ENCODE measurements at places on chromosomes 2 and 18. TPM values are rescaled to one million over a fixed set of nuclear protein-coding genes. Genes with fewer than 3 reads are reported as not detected.

GRCh38 chr2:172283476-172283875, 143.9 kb upstream of the ITGA6 start:
- no peak for DNase-seq

DNA sequence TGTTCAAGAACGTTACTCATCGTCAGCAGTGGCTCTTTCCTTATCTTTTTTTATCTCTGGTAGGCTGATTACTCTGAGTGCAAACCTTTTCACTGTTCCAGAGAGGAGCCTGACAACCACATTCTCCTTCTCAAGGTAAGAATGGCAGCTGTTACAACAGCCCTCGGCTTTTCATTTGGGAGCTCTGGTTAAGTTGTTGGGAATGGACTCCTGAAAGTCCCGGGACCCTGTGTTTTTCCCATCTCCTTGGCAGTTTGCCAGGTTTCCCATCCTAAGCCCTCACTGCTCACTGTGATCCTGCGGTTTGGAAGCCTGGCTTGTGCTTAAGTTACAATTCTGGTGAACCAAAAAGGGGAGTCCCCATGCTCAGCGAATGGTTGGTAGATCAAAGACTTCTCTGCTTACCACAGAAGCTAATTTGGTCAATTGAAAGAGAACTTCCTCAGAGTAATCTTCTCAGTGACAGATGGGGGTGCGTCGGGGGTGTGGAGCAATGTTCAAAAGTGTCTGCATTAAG, 122.3 kb downstream of the LYPD6B start:
- DNase-seq: no peak

DNA sequence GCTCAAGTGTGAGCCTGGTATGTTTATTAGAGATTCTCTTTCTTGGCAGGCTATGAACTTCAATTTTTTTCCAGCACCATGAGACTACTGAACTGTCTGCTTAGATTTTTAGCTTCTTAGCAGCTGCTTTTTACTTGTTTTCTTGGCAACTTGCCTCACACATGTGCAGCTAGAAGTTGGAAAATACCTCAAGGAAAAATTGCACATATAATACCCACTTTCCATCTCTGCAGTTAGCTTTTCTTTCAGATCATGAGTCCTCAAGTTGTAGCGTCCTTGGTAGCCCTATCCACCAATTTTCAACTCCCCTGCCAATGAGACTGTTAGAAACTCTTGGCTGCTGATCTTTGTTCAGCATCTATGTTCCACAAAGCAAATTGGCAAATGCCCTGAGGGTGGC, 302.1 kb downstream of the HRH4 start:
- DNase-seq: no peak

DNA sequence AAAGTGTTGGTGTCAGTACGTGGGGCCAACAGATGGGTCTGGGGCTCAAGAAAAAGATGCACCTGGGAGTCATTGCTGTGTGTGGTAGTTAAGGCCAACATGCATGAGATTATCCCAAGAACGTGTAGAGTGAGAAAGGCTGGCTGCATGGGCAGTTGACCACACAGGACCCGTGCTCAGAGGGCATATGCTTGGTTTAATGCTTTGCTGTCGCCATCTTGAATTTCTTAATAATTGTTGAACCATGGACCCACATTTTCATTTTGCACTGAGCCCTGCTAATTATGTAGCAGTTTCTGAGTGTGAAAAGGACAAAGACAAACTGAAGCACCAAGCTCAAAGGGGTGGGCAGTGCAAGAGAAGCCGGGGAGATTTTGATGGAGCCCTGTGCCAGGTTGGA, 148.1 kb downstream of the CYP26B1 start:
- DNase-seq: no peak

DNA sequence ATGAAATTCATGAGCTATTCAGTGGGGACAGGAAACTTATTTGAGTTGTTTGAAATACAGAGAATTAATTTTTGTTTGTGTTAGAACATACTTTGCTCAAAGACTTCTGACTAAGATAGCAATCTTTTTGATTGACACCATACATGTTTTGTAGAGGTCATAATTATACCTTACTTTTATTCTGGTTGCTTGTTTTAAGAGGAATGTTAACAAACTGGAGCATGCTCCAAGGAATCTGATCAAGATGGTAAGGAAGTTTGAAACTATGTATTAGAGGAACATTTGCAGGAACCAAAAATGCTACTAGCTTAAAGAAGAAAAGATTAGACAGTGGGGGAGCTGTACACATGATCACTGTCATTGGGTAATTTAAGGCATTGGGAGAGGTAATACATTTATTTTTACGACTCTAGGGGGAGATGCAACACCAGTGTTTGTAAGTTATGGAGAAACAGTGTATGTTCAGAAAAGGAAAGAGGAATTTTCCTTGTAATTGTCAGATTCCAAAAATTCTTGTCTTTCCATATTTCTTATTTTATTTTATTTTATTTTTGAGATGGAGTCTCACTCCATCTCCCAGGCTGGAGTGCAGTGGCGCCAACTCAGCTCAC, 8.0 kb downstream of the AGFG1 start:
- DNase-seq: no peak

DNA sequence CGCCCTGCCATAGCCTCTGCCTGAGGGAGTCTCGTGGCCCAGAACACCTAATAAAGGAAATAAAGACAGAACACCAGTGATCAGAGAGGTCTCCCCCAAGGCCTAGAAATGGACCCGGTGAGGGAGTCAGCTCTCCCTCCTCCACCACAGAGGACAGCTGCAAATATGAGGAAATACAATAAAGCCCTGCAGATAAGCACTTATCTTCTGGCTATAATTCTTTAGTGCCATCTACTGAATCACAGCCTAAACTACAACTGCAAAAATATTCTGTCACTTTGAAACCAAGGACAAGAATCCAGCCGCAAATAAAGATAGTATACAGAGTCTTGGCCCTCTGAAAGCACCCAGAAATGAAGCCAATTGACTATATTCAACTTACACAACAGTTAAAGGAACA, 42.4 kb upstream of the TACR1 start:
- peak; percentile 25 for DNase-seq

- DNase-seq: no peak
Measured at GRCh38 chr2:126664234-126664633, 8.3 kb downstream of the GYPC start.

- DNase-seq: no peak
Measured at GRCh38 chr18:65752625-65753325, 2.0 kb downstream of the CDH7 start.

DNA sequence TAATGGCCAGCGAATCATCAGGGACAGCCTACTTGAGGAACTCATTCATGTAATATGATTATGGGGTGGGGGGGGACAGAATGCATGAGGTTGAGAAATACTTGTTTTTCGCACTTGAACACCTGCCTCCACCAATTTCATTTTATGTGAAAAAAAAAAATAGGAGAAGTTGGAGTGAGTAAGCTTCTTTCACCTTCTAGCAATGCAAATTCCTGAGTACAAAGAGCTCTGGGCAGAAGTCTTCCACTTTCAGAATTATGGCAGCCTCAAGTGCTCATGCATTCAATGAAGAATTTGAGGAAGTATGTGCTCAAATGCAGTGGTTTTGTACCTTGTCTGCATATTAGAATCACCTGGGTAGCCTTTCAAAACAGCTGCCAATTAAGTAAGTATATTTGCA, 40.1 kb upstream of the GPD2 start:
- no peak for DNase-seq

GRCh38 chr18:54392543-54393023, 34.9 kb downstream of the C18orf54 start:
- peak; percentile 70 for DNase-seq

- DNase-seq: no peak
Measured at GRCh38 chr2:23753291-23754010, 173.5 kb downstream of the ATAD2B start.

DNA sequence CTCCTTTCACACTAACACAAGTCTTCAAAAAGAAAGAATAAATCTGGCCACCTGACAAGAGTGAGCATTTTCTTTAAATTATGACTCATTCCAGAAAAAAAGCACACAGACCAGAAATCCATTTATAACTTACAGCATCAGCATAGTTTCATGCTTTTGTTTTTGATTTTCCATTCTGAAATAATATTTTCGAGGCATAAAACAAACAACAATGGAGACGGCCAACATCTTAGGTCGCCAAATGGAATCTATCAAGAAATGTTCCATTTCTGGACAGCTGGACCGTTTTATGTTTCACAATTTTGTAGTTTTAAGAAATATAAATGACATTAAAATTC, 165.4 kb upstream of the ZFP36L2 start:
- no peak for DNase-seq

DNA sequence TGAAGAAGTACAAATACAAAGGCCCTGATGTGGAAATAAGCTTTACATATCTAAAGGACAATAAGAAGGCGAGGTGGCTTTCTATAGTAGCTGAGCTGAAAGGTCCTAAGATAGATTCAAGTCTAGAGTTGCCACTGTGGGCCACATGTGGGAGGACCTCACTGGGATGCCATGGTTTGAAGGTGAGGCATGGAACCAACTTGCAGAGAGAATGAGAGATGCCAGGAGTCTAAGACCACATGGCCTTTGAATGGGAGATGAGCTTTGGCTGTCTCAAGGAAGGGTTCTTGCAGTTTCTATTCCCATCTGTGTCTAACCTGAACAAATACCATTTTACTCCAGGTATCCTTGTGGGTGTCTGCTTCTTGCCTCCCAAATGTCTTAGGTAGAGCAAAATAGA, 53.6 kb downstream of the HNMT start:
- DNase-seq: no peak

- DNase-seq: no peak
Measured at GRCh38 chr2:231615058-231615671, 22.5 kb downstream of the TEX44 start.

- DNase-seq: no peak
Measured at GRCh38 chr18:14100503-14101286, 31.5 kb downstream of the ZNF519 start.

DNA sequence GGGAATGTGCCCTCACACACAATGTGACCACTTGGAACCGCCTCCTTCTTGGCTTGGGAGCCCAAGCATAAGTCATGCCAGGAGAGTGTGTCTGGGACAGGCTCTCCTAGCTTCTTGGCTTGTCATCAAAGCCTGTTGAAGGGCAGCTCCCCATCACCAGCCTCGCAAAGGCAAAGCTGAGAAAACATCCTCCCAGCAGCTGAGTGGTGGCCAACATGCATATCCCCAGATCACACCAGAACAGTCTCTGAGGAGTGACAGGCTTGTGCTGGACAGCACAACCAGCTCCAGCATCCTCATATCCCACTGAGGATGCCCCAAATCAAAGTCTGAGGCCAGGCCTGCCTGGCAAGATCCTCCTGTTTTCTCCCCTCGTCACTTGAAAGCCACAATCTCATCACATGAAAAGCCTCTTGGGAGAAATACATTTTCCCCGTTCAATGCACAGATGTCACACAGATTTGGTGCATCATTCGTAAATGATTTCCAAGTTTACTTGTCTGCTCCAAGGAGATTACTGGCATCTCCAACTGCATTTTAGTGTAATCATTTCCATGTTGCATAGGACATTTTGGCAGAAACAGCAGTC, 269.3 kb downstream of the TTC32 start:
- no peak for DNase-seq

POMC gene
- total RNA-seq: 0.64 TPM

UGT1A5 gene
- total RNA-seq: 0.26 TPM

ITPRIPL1 gene
- total RNA-seq: 1.6 TPM

GPBAR1 gene
- total RNA-seq: under 0.01 TPM

SALL3 gene
- total RNA-seq: not detected

ITGB6 gene
- 21.1 TPM for total RNA-seq

NT5C1B gene
- total RNA-seq: not detected

LOXL3 gene
- total RNA-seq: 0.13 TPM

RFTN2 gene
- total RNA-seq: under 0.01 TPM

FAHD2B gene
- 13.4 TPM for total RNA-seq

RFX8 gene
- not detected for total RNA-seq

All from bronchial epithelial cell (primary cell).